Fibroblast of villous mesenchyme (primary cell): ENCODE measurements at places on chromosomes 13 and 19.

DNA sequence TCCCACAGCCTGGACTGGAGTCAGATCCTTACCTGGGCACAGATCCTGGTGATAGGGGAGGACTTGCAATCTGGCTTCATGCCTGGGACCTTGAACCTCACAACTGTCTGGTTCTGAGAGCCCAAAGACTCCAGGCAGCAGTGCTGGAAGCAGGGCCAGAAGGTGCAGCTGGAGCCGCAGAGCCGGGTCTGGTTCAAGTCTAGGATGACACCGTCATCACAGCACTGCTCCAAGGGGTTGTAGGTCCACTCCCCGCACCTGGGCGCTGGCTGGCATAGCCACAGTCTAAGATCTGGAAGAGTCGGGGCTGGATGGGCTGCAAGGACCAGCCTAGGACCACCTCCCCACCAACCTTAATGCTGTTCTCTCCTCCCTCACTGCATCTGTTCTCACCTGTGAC is 677 bp downstream of the IGFL4 start:
- DNase-seq: no peak

- DNase-seq: peak; percentile 79
Observed at GRCh38 chr13:23505007-23505406, 65.2 kb upstream of the TNFRSF19 start.

DNA sequence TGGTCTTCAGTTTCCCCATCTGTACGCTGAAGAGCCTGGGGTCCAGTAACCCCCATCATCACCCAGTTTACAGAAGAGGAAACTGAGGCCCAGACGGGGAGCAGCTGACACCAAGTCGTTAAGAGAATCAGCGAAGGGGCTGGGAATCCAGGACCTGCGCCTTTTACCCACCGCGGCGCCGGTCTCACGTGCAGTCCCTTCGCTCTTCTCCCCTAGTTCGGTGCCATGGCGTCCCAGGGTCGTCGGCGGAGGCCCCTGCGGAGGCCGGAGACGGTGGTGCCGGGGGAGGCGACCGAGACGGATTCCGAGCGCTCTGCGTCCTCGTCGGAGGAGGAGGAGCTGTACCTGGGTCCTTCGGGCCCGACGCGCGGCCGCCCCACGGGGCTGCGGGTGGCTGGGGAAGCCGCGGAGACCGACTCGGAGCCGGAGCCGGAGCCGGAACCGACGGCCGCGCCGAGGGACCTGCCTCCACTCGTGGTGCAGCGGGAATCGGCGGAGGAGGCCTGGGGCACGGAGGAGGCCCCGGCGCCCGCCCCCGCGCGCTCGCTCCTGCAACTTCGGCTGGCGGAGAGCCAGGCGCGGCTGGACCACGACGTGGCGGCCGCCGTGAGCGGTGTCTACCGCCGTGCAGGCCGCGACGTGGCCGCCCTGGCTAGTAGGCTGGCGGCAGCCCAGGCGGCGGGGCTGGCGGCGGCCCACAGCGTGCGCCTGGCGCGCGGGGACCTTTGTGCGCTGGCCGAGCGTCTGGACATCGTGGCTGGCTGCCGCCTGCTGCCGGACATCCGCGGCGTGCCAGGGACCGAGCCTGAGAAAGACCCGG is 698 bp downstream of the BLOC1S3 start:
- peak; percentile 70 for DNase-seq

DNA sequence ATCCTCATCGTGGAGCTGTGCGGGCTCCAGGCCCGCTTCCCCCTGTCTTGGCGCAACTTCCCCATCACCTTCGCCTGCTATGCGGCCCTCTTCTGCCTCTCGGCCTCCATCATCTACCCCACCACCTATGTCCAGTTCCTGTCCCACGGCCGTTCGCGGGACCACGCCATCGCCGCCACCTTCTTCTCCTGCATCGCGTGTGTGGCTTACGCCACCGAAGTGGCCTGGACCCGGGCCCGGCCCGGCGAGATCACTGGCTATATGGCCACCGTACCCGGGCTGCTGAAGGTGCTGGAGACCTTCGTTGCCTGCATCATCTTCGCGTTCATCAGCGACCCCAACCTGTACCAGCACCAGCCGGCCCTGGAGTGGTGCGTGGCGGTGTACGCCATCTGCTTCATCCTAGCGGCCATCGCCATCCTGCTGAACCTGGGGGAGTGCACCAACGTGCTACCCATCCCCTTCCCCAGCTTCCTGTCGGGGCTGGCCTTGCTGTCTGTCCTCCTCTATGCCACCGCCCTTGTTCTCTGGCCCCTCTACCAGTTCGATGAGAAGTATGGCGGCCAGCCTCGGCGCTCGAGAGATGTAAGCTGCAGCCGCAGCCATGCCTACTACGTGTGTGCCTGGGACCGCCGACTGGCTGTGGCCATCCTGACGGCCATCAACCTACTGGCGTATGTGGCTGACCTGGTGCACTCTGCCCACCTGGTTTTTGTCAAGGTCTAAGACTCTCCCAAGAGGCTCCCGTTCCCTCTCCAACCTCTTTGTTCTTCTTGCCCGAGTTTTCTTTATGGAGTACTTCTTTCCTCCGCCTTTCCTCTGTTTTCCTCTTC is 6.3 kb downstream of the MYADM start:
- no peak for DNase-seq

DNA sequence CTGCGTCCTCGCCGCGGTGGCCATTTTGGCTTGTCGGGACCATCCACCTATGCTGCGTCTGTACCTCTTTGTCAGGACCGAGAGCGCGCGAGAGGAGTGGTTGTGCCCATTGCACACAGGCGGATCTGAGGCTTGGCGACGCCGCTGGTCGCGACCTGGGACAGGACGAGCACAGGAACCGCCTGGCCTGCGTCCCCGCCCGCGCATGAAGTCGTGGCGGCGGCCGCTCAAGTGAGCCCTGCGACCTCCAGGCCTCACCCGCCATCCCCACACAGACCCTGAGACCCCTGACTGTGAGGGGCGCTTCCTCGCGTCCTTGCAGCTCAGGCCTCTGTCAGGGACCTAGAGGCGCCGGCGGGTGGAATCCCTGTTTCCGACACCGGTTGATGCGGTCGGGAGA is 16.8 kb downstream of the ZNF586 start:
- DNase-seq: no peak

DNA sequence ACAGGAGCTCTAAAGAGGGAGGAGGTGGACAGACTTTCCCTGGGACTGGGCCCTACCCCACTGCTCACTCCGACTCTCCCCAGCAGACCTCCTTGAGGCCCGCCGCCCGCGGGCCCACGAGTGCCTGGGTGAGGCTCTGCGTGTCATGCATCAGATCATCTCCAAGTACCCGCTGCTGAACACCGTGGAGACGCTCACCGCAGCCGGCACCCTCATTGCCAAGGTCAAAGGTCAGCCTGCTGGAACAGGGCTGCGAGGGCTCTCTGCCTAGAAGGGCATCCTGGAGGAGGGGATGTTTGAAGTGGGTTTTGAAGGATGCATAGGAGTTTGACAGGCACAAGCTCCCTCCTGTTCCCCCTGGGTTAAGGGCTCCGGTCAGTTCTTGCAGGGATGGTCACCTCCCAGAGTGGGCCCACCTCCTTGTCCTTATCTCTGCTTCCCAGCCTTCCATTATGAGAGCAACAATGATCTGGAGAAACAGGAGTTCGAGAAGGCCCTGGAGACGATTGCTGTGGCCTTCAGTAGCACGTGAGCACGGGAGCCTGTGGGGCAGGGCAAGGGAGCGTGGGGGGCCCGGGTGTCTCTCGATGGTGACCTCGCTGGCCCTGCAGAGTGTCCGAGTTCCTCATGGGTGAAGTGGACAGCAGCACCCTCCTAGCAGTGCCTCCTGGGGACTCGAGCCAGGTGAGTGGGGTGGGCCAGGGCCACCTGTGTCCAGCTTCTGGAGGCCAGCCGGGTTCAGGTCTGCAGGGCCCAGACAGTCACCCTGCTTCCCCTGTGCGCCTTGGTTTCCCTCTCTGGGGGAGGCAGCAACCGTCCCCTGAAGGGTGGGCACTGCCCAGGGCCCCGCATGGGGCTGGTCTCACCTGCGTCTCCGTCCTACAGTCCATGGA is 6.3 kb downstream of the ARHGAP45 start:
- DNase-seq: no peak

GRCh38 chr13:27966641-27967202 is 2.4 kb downstream of the CDX2 start:
- DNase-seq: no peak

DNA sequence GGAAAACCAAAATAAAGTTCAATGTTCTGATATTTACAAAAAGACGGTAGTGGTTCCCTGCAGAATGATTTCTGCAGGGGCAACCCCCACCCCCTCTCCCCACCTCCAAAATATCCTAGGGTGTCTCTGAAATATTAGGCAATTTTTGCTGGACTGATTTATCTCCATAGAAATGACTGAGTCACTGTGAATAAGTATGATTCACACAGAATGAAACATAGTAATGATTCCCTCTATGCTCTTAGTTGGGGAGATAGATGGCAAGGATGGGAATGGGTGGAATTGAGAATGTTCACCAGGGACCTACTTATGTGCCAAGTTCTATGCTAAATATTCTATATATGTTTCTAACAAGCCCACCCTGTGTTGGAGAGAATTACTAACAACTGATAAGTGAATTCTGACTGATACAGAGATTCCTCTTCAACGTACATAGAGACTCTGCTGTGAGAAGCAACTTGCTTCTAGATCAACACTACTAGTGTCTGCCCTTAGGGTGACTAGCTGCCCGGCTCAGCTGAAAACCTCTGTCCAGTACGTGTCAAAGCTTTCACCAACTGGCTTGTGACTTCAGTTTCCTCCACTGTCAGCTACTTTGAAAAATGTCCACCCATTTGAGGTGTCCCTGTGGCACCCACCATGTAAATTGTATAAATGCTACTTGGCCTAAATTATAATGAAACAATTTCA is 38.4 kb upstream of the RAP2A start:
- DNase-seq: no peak

- DNase-seq: no peak
Observed at GRCh38 chr13:39542361-39542760, 60.6 kb downstream of the LHFPL6 start.

DNA sequence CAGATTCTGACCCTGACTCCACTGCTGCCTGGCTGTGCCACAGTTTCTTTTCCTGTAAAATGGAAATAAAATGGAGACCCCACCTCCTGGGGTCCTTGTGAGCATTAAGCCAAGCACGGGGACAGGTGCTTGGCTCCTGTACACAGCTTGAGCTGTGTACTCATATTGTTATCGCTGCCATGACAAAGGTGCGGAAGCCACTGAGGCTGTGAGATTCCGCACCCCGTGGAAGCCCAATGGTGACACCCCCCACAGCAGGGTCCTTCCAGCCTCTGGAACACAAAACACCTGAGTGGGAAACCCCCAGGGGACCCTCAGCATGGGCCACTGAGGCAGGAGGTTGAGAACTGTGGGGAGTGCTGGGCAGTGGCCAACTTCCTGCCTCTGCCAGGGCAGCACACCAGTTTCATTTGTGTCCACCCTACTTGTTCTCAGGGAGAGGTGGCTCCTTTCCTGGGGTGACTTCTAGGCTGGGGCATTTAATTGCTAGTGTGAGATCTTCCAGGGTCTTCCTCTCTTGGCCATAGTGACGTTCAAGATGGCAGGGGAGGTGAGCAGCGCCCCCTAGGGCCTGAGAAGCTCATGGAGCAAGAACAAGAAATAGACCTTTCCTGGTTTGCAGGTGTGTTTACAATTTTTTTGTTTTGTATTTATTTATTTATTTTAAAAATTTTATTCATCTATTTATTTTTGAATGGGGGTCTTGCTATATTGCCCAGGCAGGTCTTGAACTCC is 5.4 kb upstream of the JSRP1 start:
- DNase-seq: peak; percentile 43

DNA sequence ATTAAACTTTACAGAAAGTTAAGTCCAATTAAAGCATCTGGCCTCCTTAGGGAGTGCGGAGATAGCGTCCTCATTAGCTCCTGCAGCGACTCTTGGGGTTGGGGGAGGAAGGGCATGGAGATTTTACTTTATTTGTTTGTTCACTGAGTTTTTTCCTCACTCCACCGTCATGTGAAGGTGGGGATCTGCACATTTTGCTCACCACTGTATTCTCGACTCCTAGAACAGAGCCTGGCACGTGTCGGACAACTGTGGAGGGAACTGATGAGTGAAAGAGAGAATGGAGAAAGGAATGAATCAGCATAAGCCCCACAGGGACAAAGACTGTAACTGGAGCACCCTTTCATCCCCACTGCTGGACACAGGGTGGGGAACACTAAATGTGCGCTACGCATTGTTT is 205.1 kb upstream of the TSHZ3 start:
- no peak for DNase-seq

DNA sequence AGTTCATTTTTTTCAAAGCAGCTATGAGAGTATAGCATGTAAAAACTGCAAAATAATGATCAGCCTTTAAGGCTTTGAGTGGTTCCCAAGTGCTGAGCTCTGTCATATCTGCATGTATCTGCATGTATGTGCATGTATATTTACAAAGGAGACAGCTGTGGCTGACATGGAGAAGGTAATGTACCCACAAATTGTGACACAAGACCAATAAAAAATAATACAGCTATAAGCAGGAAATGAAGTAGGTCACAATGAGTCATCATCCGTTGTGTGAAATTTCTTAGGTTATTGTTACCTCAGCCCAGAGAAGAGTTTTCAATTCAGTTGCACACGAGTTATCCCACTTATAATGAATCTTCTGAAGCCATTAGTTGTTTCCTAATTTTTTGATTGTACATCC is 60.9 kb upstream of the MED4 start:
- peak; percentile 79 for DNase-seq

GRCh38 chr13:20831933-20832332 is 58.2 kb upstream of the EEF1AKMT1 start:
- DNase-seq: no peak

- no peak for DNase-seq
Observed at GRCh38 chr13:42544246-42544926, 29.6 kb upstream of the TNFSF11 start.

- DNase-seq: peak; percentile 90
Observed at GRCh38 chr19:2032296-2032941, 16.9 kb upstream of the BTBD2 start.

DNA sequence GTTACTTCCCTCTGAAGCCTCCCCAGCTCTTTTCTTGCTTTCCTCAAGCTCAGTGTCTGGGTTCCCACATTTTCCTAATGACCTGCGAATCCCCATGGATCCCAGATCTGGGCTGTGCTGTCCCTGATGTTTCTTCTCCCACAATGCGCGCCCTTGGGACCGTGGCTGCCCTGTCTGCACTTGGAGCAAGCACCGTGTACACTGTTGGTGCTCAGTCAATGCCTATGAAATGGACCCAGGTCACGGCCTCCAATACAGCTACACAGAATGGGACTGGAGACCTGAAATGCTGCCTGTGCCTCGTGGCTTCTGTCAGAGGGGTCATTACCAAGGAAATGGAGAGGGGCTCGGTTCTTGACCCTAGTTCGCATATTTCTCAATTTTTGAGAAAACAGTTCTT is 160.1 kb upstream of the SOX1 start:
- DNase-seq: no peak

DNA sequence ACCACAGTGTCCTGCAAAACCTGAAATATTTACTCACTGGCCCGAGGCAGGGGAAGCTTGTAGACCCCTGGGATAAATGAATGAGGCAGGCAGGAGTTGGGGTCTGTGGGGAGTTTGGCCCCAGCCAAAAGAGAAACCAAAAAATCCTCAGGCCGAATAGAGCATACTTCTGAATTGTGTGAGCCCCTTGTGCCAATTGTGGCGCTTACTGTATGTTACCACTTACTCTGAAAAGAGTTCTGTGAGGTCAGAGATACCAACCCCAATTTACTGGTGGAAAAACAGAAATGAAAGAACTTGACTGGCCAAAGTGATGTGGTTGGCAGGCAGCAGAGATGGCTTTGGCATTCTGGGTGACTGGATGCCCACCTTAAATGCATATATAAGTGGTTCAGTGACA is 6.9 kb downstream of the CARM1 start:
- DNase-seq: no peak

- no peak for DNase-seq
Observed at GRCh38 chr13:49545661-49546060, 39.7 kb downstream of the RCBTB1 start.
